ENCODE measurements at places on chromosomes 11 and 22. TPM values are rescaled to one million over a fixed set of nuclear protein-coding genes. Genes with fewer than 3 reads are reported as not detected.

GRCh38 chr11:124415356-124415923 lies 9.2 kb downstream of the OR8B4 start:
- no peak for DNase-seq

- DNase-seq, result no peak
These were observed 6.9 kb upstream of the GAL start for GRCh38 chr11:68677432-68677831.

DNA sequence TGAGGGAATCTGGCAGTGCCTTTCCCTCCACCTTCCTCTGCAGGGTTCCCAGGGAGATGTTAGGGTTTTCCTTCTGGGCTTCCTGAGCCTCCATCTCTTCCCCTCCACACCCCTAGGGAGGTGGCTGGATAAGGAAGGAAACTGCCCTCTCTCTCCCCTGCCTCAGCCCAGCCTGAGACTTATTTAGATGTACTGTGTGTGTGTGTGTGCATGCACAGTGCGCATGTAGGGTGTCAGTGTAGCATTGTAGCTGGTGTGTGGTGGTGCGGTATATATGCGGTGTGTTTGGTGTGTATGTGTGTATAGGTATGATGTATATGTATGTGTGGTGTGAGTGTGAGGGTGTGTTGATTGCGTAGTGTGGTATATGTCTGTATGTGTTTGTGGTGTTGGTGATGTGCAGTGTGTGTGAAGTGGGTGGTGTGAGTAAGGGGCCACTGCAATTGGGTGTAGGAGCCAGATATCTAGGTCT lies 1.5 kb downstream of the FXYD6 start:
- no peak for DNase-seq

GRCh38 chr22:49954354-49954753 lies 6.2 kb upstream of the PIM3 start:
- DNase-seq, result no peak

GRCh38 chr11:123316003-123316402 lies 114.1 kb upstream of the GRAMD1B start:
- no peak for DNase-seq

GRCh38 chr11:45726493-45727054 lies 61.2 kb upstream of the CHST1 start:
- DNase-seq, result no peak

GRCh38 chr22:27754247-27754887 lies 47.2 kb downstream of the MN1 start:
- no peak for DNase-seq

- DNase-seq, result no peak
These were observed 334.9 kb downstream of the OPCML start for GRCh38 chr11:133197425-133197824.

DNA sequence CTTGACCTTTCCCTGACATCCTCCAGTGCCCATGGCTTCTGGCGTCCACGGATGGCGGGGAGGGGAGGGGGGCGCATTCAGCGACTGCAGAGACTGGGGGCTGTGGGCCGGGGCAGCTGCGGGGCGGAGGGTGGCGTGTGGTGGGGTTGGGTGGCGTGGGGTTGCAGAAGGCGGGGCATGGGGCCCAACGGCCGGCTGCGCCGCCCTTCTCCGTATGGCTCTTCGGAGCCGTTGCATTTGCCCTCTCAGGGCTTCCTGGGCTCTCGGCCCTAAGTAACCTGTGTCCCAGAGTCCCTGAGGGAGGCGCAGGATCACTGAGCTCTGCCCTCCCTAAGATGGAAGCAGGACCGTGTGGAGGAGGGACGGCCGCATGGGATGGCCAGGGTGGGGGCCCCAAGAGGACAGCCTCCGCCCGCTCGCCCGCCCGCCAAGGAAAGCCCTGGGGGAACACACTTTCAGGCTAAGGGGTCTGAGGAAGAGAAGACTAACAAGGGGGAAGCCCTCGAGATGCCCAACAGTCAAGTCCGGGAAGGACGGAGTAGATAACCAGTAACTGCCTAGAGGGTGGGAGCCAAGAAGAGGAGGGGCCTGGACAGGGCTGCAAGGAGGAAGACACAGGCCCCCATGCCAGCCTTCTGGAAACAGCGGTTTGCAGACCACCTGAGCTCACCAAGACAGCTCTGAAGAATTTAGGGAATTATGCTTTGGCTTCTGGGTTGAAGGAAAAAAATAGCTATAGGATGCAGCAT lies 9.2 kb upstream of the AIFM3 start:
- DNase-seq, result no peak

GRCh38 chr11:130847517-130847916 lies 68.8 kb downstream of the SNX19 start:
- no peak for DNase-seq

DNA sequence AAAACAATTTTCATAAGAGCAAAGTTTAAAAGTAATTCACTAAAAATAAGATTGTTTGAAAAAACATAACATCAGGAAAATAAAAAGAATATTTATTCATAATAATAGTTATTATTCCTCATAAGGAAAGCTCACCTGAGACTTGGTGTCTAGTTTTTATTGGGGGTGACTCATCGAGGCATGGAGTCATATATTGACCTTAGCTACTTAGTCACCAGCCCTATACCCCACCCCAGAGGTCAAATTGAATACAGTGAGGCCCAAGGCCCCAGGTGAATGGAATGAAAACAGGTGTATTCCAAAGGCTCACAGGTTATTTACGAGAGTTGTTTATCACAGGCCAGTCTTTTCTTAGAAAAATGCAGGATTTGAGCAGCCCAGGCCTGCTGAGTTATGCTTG lies 36.9 kb downstream of the CNTF start:
- DNase-seq, result no peak

DNA sequence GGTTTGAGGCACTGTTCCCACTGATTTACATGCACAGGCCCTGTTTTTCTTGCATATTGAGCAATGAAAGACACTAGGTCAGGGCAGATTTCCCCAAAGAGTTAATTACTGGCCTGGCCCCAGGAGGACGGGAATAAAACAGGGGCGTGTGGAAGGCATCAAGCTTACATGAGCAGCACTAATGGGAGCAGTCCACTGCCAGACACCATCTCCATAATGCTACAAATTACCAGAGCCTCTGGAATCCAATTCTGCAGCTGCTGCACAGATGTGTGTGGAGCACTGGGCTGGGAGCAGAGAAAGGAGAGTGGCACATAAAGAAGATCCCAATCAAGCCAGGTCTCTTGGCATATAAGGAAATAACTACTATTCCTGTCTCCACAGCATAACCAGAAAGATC lies 96.9 kb downstream of the CCDC34 start:
- no peak for DNase-seq

GRCh38 chr11:82714346-82715174 lies 19.1 kb downstream of the FAM181B start:
- no peak for DNase-seq

DNA sequence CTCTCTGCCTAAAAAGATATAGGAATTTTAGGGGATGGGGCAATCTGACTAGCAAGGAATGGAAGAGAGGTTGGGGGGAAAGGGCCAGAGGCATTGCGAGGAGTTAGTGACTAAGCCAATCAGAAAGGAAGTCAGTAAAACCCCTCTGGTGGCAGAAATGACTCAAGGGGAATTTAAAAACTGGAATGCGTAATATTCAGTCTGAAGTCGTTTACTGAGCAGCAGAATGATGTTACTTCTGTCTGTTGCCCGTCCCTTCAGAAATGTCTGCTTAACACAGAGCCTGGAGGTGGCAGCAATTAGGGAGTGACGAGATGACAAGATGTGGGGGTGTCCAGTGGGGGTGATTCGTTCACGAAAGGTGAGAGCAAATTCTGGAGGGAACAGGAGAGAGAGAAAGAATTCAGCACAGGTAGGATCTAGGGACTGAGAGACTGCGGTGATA lies 107.7 kb upstream of the CLMP start:
- DNase-seq, result no peak

DNA sequence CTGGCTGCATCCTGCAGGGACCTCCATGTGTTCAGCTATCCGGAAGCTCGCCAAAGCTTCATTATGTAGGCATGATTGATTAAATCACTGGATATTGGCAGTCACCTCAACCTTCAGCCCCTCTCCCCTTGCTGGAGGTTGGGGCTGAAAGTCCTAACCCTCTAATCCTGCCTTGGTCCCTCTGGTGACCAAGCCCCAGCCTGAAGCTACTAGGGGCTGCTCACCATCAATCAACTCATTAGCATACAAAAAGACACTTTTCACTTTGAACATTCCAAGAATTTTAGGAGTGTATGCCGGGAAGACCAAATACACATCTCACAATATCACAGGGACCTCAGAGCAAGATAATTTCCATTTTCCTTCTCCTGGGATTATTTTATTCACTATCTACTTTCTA lies 38.8 kb upstream of the TPBGL start:
- no peak for DNase-seq

GRCh38 chr11:116413301-116414242 lies 359.2 kb downstream of the BUD13 start:
- no peak for DNase-seq

GRCh38 chr11:83220260-83220659 lies 26.7 kb downstream of the ANKRD42 start:
- DNase-seq, result no peak

GRCh38 chr11:10483584-10483983 lies 28.5 kb downstream of the AMPD3 start:
- DNase-seq, result no peak

DNA sequence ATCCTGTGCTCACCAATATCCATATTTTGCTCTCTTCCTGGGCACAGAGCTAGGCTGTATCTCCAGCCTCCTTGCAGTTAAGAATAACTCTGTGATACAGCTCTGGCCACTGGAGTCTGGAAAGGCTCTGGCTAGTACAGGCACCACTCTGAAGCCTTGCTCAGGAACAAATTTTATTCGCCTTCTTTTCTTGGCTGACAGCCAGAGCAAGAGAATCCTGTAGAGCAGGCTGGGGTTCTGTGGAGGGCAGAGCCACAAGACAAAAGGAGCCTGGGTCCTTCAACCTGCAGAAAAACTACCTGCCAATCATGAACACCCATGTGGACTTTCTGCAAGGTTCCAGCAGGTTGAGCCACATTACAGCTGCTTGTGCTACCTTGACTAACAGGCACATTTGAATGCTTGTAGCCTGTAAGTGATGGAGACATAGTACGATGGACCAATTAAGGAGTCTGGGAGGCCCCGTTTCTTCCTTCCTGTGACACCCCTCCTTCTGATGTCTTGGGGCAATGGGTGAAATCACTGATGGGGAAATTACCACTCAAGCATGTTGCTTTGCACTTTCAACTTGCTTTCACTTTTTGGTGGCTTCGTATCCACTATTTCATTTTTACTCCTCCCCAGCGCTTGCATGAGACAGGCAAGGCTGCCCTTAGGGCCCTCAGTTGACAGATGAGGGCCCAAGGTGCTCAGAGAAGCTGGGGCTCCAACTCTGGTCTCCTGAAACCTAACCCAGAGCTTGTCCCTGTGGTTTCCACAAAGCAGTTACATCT lies 267.2 kb upstream of the SYN3 start:
- no peak for DNase-seq

DNA sequence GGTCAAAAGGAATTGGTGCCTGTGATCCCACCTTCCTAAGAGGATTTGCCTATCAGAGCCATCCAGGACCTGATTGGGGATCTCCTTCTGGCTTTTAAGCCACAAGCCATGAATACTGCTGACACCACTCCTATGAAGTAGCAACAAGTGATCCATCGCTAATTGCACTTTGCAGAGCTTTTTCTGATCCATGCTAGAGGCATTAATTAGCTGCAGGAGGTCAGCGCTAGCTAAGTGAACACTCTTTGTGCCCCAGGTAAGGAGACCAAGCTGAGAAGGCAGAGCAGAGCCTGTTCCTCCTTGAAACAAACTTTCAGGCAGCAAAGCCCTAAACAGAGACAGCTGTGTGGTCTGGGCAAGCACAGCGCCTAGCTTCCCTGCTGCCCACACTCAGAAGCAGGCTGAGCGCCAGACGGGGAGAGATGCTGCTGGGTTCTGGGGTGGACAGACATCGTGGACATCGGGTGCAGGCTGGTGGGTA lies 122.2 kb downstream of the ABTB2 start:
- DNase-seq, result no peak

GRCh38 chr22:44988671-44989070 lies 21.1 kb downstream of the PHF21B start:
- no peak for DNase-seq

GRCh38 chr11:72084965-72085364 lies 4.3 kb downstream of the LRRC51 start:
- no peak for DNase-seq

DNA sequence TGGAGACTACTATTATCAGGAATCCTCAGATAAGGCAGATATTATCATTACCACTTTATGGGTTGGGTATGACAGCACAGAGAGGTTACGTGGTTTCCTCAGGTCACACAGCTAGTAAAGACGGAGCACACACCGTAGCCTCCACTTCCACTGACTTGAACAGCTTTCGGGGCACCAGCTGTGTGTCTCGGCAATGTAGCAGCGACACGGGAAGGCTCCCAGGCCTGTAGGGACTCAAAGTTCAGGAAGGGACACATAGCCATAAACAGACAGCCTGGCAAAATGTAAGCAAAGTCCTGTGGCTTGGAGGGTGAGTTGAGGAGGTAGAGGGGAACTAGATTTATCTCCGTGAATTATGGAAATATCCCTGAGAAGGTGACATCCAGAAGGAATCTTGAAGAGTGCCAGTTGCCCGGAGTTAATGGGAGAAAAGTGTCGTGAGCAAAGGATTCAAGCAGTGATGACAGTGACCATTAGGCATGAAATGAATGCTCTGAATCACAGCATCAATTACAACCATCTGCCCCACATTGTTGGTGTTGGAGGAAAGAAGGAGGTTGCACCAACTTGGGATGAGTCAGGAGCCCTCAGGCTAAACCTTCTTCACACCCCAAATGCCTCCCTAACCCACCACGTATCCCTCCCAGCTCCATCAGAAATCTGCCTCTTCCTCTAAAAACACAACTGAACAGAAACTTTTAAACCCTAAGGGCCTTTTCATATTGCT lies 106.7 kb upstream of the ASPHD2 start:
- no peak for DNase-seq

DNA sequence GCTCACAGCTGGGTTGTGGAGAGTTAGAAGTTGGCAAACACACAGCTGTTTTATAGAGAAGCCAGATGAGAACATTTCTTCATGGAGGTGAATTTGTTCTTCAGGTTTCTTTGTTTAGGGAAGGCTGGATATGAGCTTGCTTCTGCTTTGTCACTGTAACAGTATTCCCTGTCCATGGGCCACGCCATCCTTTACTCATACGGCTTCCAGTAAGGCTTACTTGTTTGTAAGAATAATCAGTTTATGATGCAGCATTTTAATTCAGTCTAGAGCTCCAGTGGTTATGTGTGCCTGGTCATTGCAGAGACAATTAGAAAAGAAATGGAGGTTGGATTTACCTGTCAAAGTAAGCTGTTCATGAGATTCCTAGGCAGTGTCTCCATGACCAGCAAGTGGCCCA lies 131.8 kb downstream of the TRIM44 start:
- DNase-seq, result no peak

The RPS13 gene
- total RNA-seq, result 1,606 TPM

The CSRP3 gene
- total RNA-seq, result 0.31 TPM

The NCF4 gene
- 2.5 TPM for total RNA-seq

The RGL4 gene
- total RNA-seq, result not detected

The VPREB1 gene
- not detected for total RNA-seq
